ENCODE measurements at places on chromosomes 7 and 10.

- DNase-seq: no peak
Measured at GRCh38 chr7:95907337-95907736, 135.0 kb downstream of the DYNC1I1 start.

- no peak for DNase-seq
Measured at GRCh38 chr10:83592337-83592935, 546.9 kb upstream of the GHITM start.

DNA sequence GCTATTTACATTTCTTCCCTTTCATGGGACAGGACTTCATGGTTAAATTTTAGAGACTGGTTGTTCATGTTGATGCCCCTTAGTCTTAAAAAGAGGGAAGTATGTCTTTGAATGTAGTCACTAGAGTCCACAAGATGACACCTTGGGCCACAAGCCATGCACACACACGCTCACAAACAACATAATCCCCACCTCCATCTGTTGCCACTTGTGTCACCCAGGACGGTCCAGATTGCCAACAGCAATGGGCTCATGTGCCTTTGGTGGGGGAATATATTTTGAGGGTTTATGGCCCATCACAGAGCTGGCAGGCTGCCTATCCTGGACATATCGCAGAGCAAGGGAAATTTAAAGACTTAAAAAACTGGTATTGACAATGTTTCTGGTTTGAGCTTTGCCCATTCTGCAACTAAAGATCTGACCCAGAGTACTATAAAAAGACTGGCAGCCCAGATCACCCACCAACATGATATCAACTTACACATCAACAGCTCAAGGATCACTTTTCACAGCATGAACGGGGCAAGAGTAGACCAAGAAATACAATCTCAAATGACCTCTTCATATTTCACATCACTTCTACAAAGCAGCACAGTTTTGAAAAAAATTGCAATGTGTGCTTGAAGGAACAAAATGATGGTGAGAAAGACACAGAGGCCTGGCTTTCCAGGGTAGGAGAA, 50.5 kb downstream of the STRA8 start:
- DNase-seq: no peak

GRCh38 chr10:58796242-58796641, 283.6 kb downstream of the BICC1 start:
- no peak for DNase-seq

DNA sequence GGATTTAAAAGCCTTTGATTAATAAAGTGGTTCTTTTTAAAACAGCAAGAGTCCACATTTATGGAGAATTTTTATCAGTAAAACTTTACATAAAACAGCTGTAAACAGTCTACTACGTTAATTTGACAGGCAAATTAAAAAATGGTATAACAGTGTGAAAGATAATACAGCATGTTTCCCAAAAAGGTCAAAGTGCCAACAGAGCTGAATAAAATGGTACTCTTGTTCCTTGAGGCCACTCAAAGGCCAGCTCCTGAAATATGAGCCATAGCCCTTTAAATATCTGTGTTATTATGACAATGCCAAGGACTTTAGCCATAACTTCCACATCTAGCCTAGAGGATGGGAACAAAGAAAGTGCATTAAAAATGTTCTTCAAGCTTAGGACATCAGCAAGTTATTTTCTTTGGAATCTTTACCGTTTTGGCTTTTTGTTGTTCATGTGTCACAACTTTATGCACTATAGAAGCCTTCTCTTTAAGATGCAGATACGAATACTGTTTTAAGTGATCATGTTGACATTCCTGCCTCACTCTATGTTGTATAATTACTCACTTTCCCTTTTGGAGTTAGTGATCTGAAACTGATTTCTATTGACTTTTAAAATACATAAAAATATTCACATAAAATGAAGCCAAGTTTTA, 165.6 kb downstream of the RNLS start:
- DNase-seq: no peak

DNA sequence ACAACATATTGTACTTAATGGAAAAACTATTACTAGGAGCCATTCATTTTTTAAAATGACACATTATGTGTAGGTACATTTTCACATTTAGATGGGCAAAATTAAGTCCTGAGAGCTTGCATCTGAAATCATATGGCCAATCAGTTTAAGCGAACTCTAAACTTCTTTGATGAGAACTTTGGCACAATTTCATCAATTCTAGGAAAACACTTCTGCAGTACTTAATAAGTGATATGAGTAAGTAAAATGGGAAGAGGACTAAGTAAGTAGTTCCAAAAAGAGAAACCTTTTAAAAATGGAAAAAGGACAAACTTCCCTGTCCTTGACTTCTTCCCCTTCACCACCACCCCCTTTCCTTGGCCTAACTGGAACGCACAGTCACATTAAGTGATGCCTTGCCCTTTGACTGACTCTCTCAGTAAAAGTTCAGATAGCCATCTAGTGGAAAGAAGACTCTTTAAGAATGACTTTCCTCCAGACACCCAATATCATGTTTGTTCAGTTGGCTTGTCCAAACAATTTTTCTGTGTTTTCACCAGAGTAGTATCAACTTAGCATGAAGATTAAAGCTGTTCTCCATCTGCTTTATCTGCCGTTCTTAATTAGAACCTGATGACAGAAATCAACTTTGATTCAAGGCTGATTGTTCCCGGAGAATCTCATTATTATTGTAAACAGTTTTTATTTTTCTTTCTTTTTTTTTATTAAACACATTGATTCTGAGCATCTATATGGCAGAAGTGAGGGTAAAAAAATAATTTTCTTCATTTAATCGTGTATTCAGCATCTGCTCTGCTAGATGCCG, 45.1 kb downstream of the CNNM2 start:
- DNase-seq: no peak

DNA sequence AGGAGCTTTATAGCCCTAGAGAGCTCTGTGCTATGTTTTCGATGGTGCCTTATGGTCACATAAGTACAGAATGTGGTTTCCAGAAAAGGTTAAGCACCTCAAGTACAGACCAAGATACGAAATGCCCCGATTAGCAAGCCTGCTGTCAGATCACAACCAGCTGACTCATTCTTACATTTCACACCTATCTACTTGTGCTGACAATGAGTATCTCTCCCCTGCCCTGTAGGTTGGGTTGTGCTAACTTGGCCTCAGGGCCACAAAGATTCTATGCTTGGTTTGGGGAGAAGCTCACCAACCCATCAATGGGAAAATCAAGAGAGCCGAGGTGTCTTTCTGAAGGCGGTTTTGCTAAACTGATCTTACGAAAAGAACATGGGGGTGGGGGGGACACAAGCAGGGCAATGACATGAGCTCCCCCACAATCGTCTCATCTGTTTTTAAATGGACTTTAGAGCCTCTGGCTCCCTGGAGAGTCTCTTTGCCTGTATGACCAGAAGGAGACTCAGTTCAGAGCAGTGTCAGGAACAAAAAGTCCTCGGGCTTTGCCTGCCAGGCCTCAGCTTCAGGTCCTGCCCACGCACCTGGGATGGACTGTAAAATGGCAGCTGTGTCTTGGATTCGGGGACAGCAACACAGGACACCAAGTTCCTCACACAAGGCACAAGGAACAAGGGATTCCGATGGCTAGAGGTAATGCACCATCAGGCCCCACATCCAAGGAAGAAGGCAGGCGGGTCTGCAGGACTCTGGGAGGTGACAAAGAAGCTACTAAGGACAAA, 55.1 kb downstream of the FAM53B start:
- DNase-seq: no peak

GRCh38 chr7:69605070-69605469, 6.8 kb downstream of the AUTS2 start:
- DNase-seq: no peak

- DNase-seq: peak; percentile 18
Measured at GRCh38 chr10:99234791-99235657, 628 bp downstream of the HPSE2 start.

DNA sequence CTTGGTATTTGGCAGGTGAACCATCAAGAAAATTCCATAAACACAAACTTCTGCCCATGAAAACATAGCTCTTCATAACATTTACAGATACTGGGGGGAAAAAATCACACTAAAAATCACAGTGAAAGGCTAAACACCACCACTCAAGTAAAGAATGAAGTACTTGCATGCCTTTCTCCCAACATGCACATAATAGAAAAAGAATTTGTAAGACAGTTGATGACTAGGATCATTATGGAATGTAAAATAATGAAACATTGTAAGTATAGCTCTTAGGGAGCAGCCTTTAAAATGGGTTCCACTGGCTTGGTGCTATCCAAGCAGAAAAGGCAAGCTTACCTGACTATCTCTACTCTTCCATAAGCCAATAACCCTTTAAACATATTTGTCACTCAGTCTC, 299.9 kb upstream of the LRRN3 start:
- no peak for DNase-seq

DNA sequence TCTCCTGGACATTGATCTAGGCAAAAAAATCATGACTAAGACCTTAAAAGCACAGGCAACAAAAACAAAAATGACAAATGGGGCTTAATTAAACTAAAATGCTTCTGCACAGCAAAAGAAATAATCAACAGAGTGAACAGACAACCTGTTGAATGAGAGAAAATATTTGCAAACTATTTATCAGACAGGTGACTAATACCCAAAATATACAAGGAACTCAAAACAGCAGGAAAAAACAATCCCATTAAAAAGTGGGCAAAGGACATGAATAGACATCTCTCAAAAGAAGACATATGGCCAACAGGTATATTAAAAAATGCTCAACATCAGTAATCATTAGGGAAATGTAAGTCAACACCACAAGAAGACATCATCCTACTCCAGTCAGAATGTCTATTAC, 166.8 kb downstream of the MTERF1 start:
- DNase-seq: no peak

GRCh38 chr10:103619424-103620351, 126.2 kb downstream of the NEURL1 start:
- no peak for DNase-seq

GRCh38 chr7:138396251-138397070, 63.6 kb upstream of the TRIM24 start:
- peak; percentile 47 for DNase-seq

GRCh38 chr10:51951601-51952000, 252.2 kb upstream of the CSTF2T start:
- no peak for DNase-seq

GRCh38 chr10:51215951-51216834, 141.9 kb downstream of the PRKG1 start:
- DNase-seq: no peak

DNA sequence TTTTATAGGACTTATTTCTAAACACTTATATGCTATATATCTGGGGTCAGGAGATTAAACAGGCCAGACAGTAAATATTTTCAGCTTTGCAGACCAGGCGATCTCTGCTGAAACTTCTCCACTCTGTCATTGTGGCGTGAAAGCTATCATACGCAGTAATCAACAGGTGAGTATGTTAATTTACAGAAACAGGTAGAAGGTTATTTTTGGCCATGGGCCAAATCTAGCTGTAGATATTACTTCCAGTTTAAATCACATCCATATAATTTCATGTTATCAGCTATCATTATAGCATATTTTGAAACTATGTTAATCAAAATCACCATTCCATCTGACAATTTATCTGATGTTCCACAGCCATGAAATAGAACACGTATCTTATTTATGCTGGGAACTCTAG, 67.8 kb downstream of the GPR37 start:
- no peak for DNase-seq

DNA sequence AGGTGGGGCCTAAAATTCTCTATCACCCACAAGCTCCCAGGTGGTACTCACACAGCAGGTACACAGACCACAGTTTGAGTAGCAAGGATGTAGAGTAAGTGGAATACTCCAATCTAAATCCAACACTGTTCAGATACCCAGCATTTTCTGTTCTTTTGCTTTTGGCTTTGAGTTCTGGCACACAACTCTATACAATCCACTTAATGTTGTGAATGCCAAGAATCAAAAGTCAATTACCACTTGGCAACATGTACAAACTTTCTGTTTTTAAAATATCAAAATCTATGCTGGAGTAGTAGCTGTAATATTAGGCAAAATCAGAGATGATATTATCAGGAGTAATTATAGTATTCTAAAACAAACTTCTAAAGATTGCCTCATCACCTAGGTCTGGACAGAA, 133.4 kb upstream of the LRRTM3 start:
- no peak for DNase-seq

GRCh38 chr7:31251441-31251840, 89.1 kb downstream of the NEUROD6 start:
- DNase-seq: no peak
